GM04503 (cell line): ENCODE measurements at places on chromosomes 2 and 18.
A peak's percentile ranks its signal among the peaks of the same experiment; 100 is the strongest.

GRCh38 chr2:175627405-175627804 is 374.7 kb downstream of the LNPK start:
- no peak for DNase-seq

DNA sequence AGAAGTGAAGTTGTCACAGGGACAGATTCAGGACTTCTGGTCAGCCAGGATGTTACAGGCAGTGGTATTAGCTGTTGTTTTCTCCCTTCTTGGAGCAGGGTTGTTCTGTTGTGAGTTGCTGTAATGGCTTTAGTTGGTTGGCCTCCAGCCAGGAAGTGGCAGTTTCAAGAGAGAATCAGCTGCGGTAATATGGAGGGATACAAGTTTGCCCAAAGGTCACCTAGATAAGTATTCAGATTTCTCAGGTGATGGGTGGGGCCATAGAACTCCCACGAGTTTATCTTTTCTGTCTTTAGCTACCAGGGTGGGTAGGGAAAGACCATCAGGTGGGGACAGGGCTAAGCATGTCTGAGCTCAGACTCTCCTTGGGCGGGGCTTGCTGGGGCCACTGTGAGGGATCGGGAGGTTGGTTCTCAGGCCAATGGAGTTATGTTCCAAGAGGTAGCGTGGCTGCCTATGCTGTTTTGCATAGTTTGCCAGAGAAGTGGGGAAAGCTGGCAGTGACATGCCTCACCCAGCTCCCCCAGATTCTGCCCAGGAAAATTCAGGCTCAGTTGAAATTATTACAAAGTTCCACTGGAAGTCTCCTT is 640.4 kb upstream of the CHAC2 start:
- no peak for DNase-seq

DNA sequence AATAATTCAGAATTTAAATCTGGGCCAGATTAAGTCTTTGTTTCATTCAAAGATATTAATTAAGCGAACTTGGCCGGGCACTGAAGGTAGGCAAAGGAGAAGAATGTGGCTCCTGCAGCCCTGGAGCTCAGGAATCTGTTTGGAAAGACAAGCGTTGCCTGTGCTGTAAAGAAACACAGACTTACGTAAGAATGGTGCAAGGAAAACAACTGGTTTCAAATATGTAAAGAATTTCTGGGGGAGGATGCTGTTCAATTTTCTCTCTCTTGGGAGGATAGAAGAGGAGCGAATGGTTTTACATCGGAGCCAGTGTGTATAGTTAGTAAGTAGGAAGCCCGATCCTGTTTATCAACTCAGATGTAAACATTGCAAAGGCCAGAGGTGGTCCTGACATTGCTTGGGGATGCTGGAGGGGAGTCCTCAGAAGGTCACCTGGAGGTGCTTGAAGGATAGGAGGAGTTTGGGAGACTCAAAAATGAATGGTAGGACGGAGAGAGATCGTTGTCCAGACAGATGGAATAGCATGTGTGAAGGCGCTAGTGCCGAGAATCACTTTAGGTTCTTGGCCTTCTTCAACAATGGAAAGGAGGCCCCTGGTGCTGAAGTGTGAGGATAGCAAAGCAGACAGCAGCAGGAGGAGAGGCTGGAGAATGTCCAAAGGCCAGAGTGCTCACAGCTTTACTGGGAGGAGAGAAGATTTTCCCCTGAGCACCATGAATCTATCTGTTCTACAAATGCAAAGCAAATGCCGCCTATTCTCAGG is 456.1 kb downstream of the LPIN1 start:
- no peak for DNase-seq

- peak; percentile 50 for DNase-seq
These were observed at the start of gene SPATS2L for GRCh38 chr2:200306196-200306930. SPATS2L (plus strand) TSS chr2:200306693; CDS start chr2:200389245, 82,552 bp downstream.

DNA sequence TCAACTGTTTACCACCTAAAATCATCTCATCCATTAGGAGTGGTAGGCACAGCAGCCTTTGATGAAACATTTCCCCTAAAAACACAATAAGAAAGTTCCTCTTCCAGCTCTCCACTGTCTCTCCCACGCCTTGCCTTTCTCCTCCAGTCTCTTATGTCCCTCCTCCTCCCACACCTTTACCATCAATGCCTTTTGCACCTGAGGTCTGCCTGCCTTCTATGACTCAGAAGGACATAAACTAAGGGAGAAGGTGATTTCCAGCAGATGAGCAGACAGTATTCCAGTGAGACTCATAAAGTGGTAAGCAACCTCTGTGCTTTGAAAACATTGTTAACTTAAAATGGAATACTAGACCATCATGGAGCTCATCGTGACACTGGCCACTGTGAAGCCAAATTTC is 34.2 kb upstream of the NDUFV2 start:
- DNase-seq: no peak

- DNase-seq: no peak
These were observed 198.6 kb downstream of the TFCP2L1 start for GRCh38 chr2:121086450-121086849.

- DNase-seq: no peak
These were observed 36.7 kb upstream of the ARL4C start for GRCh38 chr2:234533626-234534025.

GRCh38 chr2:8593243-8593642 is 88.6 kb upstream of the ID2 start:
- DNase-seq: no peak

- DNase-seq: no peak
These were observed 273.3 kb upstream of the TCF4 start for GRCh38 chr18:55861266-55861665.

DNA sequence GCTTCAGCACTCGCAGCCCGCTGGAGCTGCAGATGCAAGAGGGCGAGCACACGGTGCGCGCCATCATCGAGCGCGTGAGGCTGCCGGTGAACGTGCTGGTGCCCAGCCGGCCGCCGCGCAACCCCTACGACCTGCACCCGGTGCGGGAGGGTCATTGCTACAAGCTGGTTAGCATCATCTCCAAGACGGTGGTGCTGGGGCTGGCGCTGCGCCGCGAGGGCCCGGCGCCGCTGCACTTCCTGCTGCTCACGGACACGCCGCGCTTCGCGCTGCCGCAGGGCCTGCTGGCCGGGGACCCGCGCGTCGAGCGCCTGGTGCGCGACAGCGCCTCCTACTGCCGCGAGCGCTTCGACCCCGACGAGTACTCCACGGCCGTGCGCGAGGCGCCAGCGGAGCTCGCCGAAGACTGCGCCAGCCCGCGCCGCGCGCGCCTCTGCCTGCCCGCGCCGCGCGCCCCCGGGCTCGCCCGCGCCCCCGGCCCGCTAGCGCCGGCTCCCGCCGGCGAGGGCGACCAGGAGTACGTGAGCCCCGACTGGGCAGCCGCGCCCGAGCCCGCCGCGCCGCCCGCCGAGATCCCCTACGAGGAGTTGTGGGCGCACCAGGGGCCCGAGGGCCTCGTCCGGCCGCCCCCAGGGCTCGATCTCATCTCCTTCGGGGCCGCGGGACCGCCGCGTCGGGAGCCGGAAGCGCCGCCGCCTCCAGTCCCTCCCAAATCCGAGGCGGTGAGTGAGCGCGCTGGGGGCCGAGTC is 11.8 kb downstream of the GAREM2 start:
- DNase-seq: peak; percentile 23

DNA sequence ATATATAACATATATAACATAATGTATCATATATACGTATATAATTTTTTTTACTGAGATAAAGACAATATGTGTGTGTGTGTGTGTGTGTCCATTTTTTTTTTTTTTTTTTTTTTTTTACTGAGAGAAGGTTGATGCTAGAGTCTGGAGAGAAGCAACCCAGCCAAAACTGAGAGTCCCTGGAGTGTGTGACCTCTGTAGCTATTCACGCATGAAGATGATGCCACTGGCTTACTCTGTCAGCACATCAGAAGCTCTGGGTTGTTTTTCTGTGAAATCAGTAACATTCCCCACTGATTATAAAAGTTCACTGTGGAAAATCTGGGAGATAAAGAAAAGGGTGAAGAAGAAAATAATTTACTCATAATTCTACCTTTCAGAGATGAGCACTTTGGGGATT is 27.2 kb downstream of the CCDC195 start:
- no peak for DNase-seq

GRCh38 chr2:66839551-66840320 is 404.8 kb downstream of the MEIS1 start:
- peak; percentile 98 for DNase-seq

DNA sequence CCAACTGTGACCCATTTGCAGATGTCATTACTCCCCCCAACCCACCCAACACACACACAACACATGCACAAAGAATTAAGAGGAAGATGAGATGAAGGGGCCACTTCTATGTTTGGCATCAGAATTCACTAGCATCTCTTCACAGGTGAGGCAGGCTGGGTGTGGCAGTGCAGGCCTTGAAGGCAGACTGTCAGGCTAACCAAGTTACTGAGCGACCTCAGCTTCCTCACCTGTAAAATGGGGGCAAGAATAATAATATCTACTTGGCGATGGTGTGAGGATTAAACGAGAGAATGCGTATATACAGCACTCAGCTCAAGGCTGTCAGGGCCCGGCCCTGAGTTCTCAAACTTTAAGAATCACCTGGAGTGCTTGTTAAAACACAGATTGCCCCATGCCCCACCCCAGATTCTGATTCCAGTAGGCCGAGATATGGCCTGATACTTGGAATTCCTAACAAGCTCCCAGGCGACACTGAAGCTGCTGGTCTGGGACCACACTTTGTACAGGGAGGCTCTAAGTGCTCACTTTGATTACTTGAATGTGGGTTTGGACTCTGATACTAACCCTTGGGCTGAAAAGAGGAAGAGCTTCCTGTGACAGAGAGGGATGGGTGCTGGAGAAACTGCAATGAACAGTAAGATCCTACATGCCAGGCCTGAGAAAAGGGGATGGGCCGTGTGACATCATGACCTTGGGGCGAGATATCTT is 1.1 kb downstream of the ACTG2 start:
- DNase-seq: no peak

DNA sequence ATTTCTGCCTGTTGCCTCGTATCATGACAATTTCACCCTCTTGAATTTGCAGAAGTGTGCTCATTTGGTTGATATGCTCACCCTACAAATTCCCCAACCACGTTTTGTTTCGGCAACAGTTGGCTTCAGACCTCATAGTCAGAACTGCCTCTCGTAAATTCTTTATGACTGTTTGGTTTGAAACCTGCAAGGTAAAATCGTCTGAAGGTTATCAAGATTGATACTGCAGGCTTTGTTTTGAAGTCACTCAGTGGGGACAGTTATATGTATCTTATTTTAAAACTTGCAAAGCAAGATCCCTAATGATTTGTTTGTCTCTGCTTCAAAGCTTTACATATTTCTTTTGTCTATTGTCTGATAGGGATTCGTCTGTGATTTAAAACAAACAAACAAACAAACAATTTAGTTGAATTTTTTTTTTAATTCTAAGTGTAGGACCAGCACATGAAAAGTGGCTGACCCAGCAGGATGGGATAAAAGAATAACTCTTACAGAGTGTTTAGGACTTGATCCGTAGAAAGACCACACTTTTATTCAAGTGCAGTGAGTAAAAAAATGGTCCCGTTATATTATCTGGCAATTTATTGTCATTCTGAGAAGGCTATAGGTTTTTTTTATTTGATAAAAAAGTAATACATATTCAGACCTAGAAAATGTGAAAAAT is 45.7 kb upstream of the MYCN start:
- DNase-seq: no peak

- no peak for DNase-seq
These were observed 75.4 kb downstream of the LCLAT1 start for GRCh38 chr2:30522421-30522820.

- DNase-seq: no peak
These were observed 20.4 kb upstream of the XDH start for GRCh38 chr2:31434911-31435310.

DNA sequence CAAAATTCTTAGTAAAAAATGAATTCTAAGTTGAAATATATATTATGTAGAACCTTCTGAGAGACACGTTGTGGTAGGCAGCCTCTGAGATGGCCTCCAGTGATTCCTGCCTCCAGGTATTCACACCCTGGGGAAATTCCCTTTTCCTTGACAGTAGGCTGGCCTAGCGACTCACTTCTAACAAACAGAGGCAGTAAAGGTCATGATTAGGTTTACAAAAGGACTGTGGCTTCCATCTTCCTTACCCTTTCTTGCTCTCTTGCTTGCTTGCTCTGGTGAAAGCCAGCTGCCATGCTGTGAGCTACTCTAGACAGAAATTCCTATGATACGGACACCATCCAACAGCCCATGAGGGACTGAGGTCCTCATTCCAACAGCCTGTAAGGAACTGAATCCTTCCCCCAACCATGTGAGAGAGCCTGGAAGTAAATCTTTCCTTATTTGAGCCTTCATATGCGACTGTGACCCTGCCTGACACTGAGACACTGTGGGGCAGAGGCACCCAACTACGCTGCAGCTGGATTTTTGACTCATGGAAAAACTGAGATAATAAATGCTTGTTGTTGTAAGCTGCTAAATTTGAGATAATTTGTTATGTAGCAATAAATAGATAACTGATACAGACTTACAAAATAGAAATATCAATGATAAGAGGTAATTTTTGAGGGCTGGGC is 32.7 kb upstream of the SERTAD2 start:
- no peak for DNase-seq

- peak; percentile 13 for DNase-seq
These were observed 687 bp downstream of the CTDP1 start for GRCh38 chr18:79680100-79680879.

GRCh38 chr2:20612925-20613916 is 37.7 kb downstream of the HS1BP3 start:
- DNase-seq: no peak

GRCh38 chr2:80858965-80859364 is 554.4 kb upstream of the LRRTM1 start:
- DNase-seq: no peak

DNA sequence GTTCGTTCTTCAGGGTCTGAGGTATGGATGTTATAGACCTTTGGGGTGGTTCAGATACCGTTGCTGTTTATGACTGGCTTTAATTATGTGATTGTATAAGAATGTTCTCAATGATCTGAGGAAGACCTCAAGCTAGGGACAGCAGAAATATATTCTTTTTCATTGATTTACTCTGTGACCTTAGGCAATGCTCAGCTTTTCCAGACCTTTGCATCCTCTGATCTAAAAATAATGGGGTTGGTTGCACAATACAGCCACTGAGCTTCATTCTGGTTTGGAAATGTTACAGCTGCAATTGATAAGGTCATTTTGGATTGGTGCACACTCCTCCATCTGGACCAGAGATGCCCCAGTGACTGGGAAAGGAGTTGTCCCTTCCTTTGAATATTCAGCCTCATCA is 17.2 kb upstream of the CABYR start:
- DNase-seq: no peak

- no peak for DNase-seq
These were observed 64.0 kb upstream of the CABLES1 start for GRCh38 chr18:23071285-23071684.

- DNase-seq: no peak
These were observed 705.9 kb downstream of the CCDC85A start for GRCh38 chr2:56889738-56890137.

GRCh38 chr2:124250433-124250832 is 225.3 kb downstream of the CNTNAP5 start:
- DNase-seq: no peak

GRCh38 chr2:172097557-172098131 is 5.1 kb downstream of the DLX2 start:
- DNase-seq: no peak

- DNase-seq: no peak
These were observed 63.4 kb upstream of the BOD1L2 start for GRCh38 chr18:57083485-57083884.
